ENCODE measurements at places on chromosomes 12 and 14. TPM values are rescaled to one million over a fixed set of nuclear protein-coding genes. Genes with fewer than 3 reads are reported as not detected.
A peak's percentile ranks its signal among the peaks of the same experiment; 100 is the strongest.

- no peak for DNase-seq
Observed at GRCh38 chr12:30823764-30824163, 69.0 kb upstream of the CAPRIN2 start.

DNA sequence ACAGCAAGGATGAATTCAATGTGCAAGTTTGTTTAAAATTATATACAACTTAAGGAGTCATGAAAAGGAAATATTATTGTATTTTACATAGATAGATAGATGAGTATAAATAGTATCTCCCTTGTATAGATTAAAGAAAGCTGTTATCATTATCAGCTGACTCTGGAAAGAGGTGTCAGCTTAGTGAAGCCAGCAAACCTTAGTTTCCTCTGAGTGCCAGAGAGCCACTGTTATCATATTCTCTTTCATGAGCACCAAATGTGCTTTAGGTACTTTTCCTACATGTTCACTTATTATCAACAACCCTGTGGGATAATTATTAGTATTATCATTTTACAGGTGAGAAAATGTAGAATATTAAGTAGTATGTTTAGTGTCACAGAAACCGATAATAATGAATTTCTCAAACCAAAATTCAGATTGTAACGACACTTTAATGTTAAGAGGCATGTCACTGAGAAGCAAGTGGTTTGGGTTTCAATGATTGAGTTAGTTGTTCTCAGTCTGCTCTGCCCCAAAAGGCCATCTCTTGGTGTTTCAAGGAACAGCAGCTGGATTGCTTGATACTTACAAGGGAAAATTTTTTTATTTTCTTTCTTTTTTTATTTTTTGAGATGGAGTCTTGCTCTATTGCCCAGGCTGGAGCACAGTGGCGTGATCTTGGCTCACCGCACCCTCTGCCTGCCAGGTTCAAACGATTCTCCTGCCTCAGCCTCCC lies 53.7 kb downstream of the PLEKHA5 start:
- DNase-seq = peak; percentile 26

FBLN5 gene
- not detected for total RNA-seq

DNA sequence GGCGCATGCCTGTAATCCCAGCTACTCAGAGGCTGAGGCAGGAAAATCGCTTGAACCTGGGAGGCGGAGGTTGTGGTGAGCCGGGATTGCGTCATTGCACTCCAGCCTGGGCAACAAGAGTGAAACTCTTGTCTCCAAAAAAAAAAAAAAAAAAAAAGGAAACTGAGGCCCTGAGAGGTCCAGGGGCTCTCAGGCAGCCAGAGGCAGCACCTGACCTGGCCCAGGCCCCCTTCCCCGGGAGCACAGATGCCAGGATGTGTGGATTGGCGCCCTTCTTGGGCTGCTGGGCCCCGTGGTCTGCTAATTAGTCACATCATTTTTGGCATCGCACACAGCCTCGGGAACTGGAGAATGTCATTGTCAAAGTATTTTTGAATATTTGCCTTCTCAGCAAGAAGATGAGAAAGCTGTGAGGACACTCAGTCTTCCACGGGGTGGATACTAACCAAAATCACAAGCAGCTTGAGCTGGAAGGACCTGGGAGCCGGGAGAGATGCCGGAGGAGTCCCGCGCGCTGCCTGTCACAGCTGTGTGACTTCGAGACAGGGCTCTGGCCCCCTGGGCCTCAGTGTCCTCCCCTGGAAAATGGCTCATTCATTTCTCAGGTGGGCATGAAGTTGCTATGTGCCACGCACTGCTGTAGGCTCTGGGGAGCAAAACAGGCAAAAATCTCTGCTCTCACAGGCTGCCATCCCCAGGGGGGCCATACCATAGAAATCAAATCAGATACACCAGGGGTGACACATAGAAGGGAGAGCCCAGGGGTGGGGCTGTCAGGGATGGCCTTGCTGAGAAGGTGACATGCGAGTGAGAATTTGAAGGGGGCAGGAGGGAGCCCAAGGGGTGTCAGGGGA lies 12.5 kb upstream of the RCOR1 start:
- DNase-seq = no peak

DNA sequence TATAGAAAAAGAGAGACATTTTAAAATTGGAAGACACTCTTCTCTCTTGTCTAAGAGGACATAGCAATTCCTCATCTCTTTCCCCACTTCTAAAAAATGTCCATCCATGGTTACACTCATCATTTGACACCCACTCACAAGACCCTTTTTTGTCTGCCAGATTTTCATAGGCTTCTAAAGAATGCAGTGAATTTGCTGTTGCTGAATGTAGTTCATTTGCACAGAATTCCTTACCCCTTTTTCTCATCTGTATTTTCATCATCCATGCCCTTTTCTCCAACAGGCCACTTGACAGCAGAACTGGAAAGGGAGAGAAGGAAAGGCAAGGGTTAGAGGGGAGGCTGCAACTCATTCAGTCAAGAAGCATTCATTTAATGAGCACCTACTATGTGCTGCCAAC lies 128.0 kb downstream of the NUAK1 start:
- no peak for DNase-seq

TEAD4 gene
- 51.0 TPM for total RNA-seq

DNA sequence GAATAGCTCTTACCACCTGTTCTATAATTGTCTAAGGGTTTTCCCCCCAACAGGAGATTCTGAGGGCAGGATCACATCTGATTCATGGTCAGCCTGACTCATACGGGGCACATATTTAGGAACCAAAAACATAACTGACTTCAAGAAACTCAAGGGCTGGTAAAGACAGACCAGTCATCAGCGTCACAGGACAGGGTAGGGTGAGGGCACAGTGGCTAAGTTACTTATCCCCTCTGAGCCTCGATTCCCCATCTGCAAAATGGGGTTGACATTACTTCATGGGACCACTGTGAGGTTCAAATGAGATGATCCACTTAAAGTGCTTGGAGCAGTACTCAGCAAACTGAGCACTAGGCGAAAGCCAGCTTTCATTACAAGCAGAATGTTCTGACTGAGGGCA lies 606 bp downstream of the CINP start:
- DNase-seq = no peak

GRCh38 chr14:59337141-59337611 lies 128.0 kb downstream of the GPR135 start:
- no peak for DNase-seq

GRCh38 chr14:93083917-93084316 lies 31.8 kb downstream of the ITPK1 start:
- DNase-seq = no peak
